Upper lobe of left lung (tissue), 6 donors: ENCODE measurements at places on chromosomes 6 and 20.

DNA sequence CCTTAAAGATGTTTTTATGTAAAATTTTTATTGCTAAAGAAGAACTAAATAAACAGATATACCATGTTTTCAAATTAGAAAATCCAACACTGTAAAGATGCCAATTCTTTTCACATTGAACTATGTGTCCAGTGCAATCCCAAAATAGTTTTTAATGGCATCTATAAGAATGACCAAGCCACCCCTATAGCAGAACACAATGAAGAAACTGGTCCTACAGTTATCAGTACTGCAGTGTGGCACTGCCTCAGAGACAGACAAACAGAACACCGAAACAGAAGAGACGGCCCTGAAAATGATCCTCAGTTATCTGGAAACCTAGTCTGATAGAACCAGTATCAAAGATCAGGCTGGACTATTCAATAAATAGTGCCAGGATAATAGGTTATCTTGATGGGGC lies 41.9 kb downstream of the KIF13A start:
- DNase-seq, result no peak

DNA sequence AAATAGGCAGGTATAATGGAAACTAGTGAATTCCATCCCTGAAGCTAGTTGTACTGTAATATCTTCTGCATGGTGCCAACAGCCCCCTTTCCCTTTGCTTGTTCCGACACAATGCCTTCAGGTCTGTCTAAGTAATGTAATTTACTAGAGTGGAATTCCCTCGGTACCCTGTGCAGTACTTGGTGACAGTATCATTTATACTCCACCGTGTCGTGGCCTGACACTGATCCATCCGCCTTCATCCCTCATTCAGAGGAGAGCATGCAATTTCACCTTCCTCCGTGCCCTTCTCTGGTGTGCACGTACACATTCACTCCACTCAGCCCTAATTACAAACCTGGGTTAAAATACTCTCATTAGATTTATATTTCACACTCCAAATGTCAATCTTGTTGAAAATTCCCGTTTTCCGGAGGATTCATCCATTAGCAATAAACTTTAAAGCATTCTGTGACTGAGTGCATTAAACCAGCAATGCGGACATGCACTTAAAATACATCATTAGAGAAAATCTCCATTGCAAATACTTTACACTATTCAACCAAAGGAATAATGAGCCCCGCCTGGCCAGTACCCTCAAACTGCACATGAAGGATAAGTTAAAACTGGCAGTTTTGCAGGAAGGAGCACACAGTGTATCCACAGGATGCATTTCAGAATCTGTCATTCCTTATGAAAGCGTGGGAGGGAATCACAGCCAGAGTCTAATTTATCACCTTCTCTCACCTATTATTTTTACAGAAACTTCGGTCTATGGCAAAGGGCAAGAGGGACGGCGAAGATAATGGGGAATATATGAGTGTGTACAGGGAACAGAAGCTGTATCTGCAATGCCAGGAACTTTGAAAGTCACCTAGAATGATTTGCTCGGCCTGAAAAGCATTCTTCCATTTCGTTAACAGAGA lies 182.5 kb downstream of the GJA10 start:
- no peak for DNase-seq

DNA sequence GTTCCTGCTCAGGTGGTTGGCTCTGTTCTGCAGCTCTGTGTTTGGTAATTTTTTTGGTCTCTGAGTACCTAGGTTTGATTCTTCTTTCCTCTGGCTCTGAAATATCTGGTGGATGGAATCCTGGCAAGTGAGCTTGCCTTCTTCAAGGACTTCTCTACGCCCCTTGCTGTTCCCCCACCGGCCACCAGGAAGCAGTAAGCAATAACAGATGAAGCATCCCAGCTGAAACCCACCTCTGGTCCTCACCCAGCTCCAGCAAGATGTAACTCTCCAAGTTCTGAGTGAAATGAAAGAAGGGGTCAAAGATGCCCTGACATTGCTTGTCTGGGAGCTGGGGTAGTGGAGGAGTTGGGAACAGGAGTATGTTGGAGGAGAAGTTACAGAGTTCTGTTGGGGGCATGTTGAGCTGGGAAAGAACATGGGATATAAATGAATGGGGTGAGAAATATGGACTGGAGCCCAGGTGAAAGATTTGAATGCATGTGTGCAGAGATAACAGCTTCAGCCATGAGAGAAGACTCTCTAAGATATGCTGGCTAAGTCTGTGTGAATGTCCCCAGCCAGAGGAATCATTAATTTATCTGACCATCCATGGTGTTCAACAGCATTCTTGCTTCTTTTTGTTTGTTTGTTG lies 51.3 kb upstream of the GLP1R start:
- no peak for DNase-seq

DNA sequence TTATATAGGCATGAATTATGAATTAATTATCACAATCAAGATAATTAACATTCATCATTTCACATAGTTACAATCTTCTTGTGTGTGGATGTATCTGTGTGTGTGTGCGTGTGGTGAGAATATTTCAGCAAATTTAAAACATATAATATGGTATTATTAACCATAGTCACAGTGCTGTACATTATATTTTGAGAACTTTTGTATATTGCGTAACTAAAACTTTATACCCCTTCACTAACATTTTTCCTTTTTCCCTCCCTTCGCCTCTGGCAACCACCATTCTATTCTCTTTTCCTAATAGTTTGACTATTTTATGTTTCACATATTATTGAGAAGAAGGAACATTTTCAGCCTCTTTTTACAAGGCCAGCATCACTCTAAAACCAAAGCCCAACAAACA lies 176.8 kb downstream of the HTR1B start:
- DNase-seq, result no peak

GRCh38 chr20:51003753-51004152 lies 19.2 kb downstream of the KCNG1 start:
- DNase-seq, result no peak

GRCh38 chr6:6811128-6812009 lies 222.8 kb downstream of the LY86 start:
- DNase-seq, result peak; percentile 72

GRCh38 chr6:42320762-42321161 lies 103.1 kb upstream of the MRPS10 start:
- DNase-seq, result no peak

- DNase-seq, result no peak
Observed at GRCh38 chr6:69791065-69791471, 5.7 kb downstream of the LMBRD1 start.

DNA sequence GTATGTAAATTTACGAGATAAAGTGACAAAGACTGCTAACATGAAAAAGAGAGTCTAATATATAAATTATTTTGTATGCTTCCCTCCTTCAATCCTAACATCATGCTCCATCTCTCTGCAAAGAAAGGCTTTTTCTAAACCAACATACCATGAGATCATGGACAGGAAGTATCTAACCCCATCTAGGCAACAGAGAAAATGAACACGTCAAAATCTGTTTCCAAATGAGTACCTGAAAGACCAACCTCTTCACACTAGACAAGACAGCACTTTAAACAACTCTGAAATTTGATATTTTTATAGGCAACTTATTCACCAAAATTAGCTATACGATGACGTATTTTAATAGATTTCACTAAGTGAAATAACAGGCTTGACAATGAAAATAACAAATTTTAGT lies 54.6 kb downstream of the MAN1A1 start:
- DNase-seq, result no peak

DNA sequence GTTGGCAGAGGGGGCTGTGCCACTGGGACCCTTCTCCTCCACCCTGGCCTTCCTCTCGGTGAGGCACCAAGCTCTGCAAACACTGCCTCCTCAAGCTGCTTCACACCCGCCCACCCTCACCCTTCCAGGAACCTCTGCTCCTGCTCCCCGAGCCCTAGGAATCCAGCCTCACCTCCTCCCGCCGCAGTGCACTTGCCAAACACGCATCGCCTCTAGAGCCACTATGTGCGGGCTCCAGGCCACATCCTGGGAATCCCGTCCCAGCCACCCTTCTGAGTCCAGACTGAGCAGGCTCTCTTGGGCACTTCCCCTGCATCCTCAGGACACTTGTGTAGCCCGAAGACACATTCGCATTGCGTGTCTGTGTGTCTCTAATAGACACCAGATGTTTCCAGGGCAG lies 18.5 kb downstream of the PSMG4 start:
- DNase-seq, result no peak

GRCh38 chr6:96610019-96610418 lies 47.1 kb downstream of the FHL5 start:
- DNase-seq, result no peak

DNA sequence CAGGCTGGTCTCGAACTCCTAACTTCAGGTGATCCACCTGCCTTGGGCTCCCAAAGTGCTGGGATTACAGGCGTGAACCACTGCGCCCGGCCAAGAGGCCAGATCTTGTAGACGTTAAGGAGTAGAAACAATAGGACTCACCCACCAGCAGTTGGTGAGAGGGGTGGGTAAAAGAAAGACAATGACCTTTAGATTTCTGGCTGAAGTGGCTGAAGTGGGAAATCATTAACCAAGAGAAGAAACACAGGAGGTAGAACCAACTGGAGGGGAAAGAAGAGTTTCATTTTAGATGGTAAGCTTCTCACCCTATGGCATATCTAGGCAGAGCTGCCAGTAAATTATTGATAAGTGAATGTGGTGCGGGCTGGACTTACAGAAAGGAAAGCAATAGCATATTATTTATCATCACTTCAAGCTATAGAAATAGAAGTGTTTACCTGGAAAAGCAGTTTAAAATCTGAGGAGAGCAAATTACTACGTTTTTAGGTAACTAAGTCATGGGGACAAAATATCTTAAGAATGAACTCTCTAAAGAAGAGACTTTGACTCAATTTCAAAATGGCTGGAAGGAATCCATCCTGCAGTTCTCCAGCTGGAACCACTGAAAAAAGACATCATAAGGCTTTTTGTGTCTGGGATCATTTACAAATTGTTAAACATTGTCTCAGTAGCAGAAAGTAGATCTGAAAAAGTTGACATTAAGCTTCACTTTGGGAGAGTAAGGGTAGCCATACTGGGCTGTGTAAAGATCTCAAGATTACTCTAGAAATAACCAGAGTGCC lies 109.6 kb downstream of the ALDH8A1 start:
- no peak for DNase-seq

DNA sequence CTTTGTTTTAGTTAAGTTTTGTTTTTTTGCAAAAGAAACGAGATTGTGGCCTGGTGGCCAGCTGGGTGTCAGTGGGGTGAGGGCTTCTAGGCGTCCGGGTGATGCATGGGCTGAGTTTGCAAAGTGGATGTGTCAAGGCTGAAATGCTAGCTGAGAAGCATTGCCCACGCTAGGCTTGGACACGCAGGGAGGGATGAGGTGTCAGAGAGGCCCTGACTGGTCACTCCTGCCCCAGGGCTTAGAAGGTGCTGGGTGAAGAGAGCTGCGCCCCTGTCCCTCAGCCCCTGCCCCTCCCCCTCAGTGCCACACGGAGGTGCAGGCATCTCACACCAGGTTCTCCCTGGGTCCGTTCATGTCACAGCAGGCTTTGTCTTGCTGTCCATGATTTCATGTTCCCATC lies 8.1 kb downstream of the OSBPL2 start:
- DNase-seq, result no peak

DNA sequence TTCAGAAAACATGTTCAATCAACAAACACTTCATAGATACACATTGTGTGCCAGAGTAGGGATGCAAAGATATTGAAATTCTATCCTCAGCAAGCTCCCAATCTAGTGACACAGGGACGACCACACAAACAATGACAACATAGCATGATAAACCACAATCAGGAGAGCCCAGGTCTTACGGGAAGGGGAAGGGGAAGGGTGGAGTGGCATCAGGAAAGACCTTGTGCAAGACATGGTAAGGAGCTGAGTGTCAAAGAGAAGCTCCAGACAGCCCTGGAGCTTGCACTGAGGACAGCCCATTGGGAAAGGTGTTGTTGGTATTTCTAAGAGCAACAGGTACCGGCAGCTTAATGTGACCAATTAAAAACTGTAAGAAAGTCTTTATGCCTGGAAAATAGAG lies 103.6 kb downstream of the PDE7B start:
- no peak for DNase-seq

- DNase-seq, result no peak
Observed at GRCh38 chr6:39865011-39865888, 69.0 kb downstream of the MOCS1 start.

- no peak for DNase-seq
Observed at GRCh38 chr20:24684421-24684871, 215.0 kb downstream of the SYNDIG1 start.

GRCh38 chr6:63415286-63415685 lies 95.5 kb upstream of the LGSN start:
- DNase-seq, result no peak

GRCh38 chr20:34883087-34883688 lies 6.8 kb downstream of the ACSS2 start:
- no peak for DNase-seq

DNA sequence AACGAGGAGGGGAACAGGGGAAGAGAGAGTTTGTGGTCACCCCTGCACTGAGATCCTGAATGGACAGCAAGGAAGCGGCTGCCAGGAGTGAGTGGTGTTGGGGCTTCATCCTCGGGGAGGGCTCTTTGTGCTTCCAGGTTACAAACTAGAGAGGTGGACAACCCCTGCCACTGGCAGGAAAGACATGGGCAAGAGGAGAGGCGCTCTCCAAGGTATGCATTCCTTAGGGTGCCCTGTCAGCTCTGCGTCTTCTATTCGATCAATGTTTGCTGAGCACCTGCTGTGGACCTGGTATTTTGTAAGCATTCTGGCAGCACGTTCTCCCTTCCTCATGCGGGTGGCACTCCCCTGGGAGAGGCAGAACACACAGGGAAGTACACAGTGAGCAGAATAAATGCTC lies 93.6 kb downstream of the CDH4 start:
- DNase-seq, result no peak

GRCh38 chr20:15756754-15757115 lies 816.5 kb downstream of the KIF16B start:
- no peak for DNase-seq

DNA sequence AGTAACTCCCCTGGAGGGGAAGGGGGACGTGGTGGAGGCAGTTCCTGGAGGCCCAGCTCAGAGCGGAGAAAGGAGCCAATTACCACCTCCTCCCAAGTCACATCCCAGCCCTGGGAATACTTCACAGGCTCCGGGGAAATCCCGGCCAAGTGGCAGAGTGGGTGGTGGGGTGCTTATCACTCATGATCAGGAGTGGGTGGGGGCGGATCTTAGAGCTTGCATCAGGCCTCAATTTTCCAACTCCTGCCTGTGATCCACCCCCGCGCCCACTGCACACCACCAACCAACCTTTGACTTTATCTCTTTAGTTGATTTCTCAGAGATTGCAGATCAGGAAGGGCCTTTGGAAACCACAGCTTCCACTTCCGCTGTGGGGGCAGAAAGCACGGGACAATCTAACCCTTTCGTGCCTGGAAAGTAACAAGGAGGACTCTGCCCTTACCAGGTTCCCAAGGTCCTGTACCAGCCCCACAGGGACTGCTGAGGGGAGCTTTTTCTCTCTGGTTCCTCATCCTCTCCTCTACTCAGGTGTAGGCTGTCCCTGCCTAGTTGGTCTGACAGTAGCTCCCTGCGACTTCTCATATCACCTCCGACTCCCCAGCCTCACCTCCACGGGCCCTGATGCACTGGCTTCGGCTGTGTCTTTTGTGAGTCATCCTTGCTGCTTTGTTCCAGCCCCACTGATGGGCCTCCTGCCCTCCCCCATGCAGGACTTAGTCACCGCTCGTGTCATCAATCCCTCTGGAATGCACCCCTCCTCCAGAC lies 24.9 kb upstream of the IER3 start:
- no peak for DNase-seq

GRCh38 chr6:2216794-2217383 lies 28.5 kb downstream of the GMDS start:
- DNase-seq, result peak; percentile 62

GRCh38 chr6:52307900-52308372 lies 23.4 kb upstream of the MCM3 start:
- DNase-seq, result no peak
